ENCODE measurements at places on chromosomes 2 and 18.

DNA sequence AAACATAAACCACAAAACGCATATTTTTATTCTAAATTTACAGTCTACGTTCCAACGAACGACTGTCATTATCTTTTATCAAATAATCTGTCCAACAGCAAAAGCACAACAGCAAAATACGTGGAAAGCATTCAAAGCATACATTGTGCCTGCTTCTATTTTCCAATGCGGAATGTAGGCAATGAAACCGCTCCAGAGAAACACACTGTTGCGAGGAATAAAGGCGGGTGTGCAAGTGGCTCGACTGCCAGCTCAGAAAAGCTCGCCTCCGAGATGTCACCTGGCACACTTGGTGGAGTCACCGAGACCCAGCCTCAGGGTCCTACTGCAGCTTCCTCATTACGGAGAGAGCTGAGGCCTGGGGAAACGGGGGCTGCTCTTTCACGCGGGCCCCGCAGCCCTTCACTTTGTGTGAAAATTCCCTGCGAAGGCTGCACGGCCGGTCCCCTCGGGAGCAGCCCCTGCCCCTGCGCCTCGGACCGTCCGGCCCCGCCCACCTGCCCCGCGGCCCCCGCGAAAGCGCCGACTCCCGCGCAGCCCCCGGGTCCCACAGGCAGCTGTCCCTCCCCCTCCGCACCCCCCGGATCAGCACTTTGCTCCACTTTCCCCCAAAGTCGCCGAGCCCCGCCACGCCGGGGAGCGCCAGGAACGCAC, 752 bp downstream of the MGAT4A start:
- DNase-seq = no peak

- DNase-seq = no peak
These were observed 13.3 kb downstream of the CNOT11 start for GRCh38 chr2:101265893-101266499.

DNA sequence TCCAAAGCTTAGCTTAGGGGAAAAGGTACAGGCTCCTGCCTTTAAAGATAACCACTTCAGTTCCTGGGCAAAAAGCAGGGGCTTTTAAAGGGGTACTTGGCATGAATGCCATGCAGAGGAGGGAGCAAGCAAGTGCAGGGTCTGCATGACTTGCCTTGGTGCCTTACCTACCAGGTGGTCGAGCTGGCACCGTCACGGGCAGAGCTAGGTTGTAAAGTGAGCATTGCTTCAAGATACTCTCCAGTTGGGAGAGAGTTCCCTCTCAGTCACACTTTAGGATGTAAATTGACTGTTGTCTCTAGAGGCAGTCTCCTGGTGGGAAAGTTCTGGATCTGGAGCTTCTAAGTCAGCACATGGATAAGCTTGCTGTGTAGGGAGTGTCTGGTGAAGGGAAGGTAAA, 58.6 kb upstream of the MCFD2 start:
- DNase-seq = no peak

- peak; percentile 82 for DNase-seq
These were observed 27.0 kb downstream of the DNMT3A start for GRCh38 chr2:25314514-25315315.

DNA sequence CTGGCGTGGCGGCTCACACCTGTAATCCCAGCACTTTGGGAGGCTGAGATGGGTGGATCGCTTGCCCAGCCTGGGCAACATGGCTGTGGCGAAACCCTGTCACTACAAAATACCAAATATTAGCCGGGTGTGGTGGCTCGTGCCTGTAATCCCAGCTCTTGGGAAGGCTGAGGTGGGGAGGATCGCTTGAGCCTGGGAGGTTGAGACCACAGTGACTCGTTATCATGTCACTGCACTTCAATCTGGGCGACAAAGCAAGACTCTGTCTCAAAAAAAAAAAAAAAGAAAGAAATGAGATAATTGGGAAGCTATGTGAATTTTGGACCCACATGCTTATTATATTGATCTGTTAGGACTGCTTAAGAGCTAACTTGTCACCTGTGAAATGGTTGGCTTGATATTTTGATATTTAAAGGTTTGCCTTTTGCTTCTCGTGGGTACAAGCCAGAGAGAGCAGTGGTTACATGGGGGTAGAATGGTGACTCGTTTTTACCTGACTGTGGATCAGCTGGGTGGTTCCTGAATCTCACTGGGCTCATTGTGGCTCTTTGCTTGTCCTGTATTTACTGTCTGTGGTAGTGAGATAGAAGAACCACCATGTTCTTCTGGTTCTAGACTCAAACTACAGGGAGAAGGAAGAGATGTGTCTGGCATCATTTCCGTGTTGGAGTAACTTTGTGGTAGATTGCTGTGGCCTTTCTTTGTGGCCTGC, 28.9 kb downstream of the ZNF532 start:
- no peak for DNase-seq

DNA sequence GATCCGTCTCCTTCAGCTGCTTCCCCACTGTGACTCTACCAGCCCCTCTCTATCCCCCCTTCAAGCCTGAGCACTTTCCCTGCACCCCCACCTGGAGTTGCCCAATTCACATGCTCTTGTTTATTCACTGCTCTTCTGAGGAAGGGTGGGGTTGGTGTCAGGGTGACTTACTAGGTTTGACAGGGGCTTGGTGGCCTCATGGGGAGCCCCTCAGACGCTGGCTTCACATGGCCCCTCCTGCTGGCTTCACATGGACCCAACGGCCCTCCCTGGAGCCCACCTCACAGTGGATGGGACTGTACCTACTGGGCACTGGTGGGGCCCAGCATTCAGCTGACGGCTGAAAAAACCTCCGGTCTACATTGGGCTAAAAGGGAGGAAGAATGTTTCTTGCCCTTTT, 16.7 kb upstream of the MRPL33 start:
- no peak for DNase-seq

DNA sequence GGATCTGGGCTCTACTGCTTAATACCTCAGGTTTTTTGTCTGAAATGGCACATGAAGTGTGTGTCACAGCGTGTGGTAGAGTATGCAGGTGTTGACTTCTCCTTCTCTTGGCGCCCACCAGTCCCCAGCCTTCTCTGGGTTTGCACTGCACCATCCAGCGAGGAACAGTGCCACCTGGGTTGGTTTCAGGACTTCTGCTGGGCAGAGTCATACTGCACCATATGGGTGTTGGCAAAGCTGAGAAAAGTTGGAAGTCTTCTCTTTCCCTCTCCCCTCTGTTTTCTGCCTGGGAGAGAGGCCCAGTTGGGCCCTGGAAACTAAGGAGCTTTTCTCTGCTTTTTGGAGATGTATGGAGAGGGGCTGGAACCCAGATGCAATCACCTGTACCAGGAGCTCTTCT, 43.8 kb downstream of the TMEM185B start:
- no peak for DNase-seq

DNA sequence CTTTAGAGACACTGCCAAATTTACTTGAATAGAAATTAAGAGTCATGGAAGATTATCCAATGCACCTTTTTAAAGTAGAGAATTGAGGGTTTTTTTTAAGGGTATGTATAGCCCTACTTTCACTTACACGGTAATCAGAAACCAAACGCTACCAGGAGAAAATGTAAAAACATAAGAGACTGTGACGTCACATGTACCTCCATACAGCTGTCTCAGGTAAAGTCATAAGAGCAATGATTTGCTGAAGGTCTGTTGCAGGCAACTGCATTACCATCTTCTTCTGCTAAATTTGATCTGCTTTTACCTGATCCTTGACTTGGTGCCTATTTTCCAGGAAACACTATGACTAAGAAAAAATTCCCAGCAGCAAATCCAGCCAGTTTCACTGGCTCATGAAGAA, 478.5 kb upstream of the DDX18 start:
- no peak for DNase-seq

DNA sequence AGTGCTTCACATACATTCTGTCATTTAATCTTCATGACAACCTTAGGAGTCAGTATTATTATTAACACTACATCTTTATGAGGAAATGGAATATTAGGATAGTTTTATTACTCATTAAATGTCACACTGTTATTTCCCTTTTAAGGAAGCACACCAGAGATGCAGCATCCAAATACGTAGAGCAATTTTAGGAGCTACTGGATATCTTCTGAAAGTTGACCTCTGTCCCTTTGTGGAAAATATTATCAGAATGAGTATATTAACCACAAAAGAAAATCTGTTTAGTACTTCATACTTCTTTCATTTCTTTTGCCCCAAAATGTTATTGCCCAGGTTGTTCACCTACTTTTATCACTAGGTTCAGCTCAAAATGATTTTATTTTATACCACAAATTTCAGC, 72.9 kb upstream of the APCDD1 start:
- DNase-seq = no peak

DNA sequence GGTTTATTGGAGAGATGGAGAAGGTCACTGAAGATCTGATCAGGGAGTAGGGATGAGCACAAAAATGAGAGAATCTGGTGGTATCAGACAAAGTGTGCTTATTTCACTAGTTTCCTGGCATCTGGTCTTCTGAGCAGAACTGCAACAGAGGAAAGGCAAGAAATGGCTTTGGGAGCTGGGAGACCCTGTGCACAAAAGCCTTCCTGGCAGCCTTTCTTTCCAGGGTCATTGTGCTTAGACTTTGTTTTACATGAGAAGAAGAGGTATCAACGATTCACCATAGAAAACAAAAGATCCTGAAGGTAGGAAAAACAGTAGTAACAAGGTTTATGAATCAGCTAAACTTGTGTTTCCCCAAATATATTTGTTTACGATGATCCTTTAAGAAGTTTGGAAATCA, 162.9 kb downstream of the CNTNAP5 start:
- no peak for DNase-seq

GRCh38 chr2:134582547-134582899, 136.3 kb downstream of the TMEM163 start:
- no peak for DNase-seq

DNA sequence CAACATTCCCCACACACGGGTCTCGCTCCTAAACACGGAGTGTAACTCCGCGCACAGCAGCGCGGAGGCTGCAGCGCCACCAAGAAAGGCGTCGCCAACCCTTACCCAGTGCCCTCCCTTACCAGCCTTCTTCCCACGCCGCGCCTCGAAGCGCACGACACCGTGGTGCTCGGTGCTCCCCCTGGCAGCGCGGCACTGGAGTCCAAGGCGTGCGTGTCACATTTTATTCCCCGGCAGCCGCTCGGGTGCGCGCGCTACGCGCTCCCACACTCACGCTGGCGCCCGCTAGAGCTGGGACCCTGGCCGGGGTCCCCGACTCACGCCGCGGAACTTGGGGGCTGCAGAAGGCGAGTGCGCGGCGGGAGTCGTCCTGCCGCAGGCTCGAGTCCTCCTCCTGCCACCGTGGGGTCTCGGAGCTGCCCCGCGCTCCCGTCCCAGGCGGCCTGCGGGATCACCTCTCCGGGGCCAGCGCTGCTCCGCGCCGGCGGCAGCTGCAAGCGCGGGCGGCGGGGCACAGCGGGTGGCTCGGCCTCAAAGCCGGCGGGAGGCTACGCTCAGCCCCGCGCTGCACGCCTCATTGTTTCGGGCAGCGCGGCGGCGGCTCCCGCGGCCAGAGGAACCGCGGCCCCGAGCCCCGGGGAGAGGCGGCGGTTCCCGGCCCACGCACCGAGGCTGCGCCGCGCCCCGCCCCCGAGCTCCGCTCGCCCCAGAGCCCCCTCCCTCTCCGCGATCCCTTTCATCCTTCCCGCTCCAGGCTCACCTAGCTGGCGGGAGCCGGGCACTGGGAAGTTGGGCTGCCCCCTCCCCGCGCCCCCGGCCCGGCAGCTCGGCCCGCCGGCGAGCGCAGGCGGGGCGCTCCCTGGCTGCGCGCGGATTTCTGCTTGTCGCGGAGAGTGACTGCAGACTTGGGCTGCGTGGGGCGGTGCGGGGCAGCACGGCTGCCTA, at the start of gene ST6GAL2:
ST6GAL2 (minus strand) TSS at position 197 of the 945 bp plus-strand sequence. CDS start 42,190 bp downstream, outside the sequence.
- no peak for DNase-seq

DNA sequence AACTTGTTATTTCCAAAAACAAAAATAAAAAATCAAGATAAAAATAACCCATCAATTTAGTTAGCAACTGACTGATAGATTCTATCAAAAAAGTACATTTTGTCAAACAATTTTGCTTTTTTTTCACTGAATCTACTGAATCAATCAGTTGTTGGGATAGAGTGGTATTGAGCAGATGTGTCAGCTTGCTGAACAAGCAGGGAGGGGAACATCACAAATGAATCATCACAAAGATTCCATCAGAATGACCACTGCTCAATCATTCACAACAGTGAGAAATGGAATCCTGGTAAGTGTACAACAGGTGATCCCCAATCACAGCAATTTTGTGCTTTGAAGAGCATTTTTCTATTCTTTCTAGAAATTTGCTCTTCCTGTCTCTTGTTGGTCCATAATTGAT, 12.3 kb upstream of the SLC14A2 start:
- DNase-seq = no peak

DNA sequence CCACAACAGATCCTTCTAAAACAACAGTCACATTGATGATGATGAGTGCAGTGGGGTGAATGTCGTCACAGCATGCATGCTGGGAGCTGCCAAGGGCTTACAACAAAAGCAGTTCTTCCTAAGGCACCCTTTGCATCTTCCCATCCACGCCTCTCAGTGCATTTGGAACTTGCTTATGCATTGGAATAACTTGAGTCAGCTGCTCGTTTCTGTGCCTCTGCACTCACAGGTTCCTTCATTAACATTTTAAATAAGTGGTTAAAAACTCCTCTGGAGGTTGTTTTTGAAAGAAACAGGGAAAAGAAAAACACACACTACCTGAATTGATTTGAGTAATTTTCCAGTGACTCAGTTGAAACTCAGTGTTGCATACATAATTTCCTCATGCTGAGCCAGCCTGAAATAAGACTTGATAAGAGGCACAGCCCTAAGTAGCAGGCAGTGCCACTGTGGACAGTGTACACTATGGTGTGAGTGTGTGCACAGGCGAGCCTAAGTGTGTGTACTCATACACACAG, 46.8 kb upstream of the TRIM43B start:
- DNase-seq = no peak

DNA sequence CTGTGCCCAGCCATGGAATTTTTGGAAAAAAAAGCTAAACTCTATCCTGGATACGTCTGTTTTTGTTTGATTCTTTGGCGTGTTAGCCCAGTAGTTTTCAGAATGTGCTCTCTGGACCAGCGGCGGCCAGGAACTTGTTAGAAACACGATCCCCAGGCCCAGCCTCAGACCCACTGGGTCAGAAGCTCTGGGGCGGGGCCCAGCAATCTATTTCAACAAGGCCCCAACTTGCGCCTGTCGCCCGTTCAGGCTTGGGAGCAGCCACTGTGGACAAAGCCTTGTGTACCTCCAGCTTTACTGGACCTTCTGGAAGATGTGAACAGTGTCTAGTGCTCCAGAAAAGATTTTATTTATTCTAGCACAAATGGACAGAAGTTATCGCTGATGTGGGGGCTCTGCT, 14.3 kb downstream of the CABLES1 start:
- DNase-seq = no peak

All from GM18507 (cell line).